ENCODE measurements at places on chromosomes 5 and 9.

GRCh38 chr9:129632460-129632859 lies 6.5 kb downstream of the NTMT1 start:
- no peak for DNase-seq

- DNase-seq: no peak
Observed at GRCh38 chr5:67941614-67942401, 273.7 kb upstream of the PIK3R1 start.

GRCh38 chr9:33032292-33032691 lies 7.2 kb downstream of the DNAJA1 start:
- DNase-seq: no peak

DNA sequence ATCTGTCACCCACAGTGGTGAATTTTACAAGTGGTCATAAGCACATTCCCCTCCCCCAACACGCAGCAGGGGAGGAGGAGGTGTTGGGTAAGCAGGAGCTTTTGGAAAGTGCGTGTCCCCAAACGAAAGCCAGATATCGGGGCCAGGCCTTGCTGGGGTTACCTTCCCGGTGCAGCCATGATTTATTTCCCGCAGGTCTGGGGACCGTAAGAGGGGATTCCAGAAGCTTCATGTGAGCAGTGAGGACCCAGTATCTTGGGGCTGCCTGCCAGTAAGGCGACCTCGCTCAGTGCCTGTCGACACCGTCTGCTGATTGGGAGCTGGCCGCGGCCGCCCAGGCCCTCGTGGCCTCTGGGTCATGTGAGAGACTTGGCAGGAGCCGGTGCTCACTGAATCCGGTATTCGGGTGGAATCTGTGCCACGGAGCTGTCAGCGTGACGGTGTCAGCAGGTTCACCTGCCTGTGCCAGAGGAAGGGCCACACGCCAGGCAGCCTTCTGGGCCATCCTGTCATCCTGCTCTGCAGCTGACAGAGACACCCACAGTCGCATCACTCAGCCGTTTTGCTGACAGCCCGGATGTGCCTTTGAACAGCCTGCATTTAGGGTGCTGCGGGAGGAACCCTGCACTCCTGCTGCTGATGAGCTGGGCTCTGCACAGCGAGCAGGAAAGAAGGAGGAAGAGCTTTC lies 37.3 kb downstream of the SEC61B start:
- DNase-seq: no peak

GRCh38 chr5:139414581-139415130 lies 10.8 kb upstream of the SPATA24 start:
- DNase-seq: no peak

DNA sequence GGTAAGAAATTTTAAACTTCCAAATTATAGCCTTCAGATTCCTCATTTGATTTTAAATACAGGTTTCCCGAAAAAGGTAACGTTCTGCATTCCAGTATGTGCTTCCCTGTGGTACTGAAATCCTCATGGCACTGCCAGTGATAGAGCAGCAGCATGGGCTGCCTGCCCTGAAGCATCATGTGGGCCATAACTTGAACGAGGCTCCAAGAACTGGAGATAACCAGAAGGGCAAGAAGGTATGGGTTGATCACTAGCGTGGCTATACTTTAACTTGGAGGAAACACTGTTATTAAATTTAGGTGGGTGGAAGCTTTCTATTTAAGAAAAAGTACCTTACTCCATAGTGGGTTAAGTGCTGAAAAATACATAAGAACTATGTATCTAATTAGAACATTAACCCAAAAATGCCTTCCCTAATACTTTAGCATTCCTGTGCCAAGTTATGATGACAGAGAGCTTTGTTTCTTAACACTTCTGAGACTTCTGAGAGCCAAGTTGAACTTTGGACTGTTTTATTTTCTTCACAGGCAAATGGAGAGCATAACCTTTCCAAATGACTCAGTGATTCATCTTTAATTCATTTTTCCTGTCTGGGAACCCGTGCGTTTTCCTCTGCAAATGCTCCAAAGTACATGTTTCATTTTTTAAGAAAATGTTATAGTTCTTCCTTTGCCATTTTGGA lies 191.5 kb upstream of the GNA14 start:
- DNase-seq: no peak

- DNase-seq: no peak
Observed at GRCh38 chr5:119343766-119344165, 12.1 kb upstream of the TNFAIP8 start.

DNA sequence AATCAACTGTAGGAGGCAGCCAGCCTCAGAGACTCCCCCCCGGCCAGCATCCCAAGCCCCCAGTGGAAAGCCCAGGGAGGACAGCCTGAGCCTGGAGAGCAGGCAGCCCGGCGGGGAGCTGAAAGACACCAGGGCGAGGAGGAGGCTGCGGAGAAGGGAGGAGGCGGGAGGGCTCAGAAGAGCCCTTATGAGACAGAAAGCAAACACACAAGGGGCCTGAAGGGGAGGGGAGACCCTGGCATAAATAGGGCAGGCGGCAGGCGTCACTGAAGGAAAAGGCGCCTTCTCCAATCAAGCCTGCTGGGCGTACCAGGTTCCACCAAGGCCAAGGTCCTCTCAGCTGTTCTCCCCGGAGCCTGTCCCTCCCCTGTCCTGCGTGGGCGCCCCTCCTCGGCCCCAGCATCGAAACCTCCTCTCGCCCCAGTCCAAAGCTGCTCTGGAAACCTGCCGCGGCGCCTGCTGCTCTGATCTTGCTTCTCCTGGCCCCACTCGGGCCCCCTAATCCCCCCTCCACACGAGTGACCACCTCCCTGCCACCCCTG lies 1.3 kb downstream of the SLC9A3 start:
- no peak for DNase-seq

GRCh38 chr5:114612406-114612805 lies 250.5 kb downstream of the KCNN2 start:
- no peak for DNase-seq

DNA sequence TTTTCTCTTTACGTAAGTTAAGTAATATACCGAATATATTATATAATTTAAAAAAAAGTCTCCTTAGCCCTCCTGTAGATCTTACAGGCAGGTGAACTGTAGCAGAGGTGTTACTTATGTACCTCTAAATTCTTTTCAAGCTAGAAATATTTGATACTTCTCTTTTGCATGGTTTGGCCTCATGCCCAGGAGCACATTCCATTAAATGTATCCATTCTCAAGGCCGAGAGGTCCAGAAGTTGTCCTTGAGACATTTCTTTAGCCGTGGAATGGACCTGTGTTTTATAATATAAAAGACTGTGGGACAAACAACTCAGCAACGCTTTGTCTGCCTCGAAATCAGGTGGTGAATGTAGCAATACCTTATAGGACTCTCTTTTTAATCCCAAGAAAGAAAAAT lies 184.5 kb downstream of the TRIO start:
- no peak for DNase-seq

DNA sequence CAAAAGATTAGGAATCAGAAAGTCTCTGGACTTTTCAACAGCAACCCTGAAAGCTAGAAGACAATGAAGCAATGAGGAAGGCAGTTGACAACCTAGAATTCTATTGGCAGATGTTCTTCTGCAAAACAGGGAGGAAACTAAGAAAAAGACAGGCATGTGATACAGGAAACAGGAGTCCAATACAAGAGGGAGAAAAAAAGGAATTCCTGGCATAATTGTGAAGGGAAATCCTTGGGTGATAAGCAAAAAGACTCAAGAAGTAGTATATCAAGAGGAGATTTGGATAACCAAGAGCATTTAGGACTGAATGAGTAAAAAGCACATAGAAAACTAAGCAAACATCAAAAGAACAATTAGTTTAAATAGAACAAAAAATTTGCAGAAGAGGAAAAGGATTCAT lies 58.6 kb downstream of the LPAR1 start:
- no peak for DNase-seq

- DNase-seq: no peak
Observed at GRCh38 chr9:71826279-71826678, 58.0 kb upstream of the CEMIP2 start.

DNA sequence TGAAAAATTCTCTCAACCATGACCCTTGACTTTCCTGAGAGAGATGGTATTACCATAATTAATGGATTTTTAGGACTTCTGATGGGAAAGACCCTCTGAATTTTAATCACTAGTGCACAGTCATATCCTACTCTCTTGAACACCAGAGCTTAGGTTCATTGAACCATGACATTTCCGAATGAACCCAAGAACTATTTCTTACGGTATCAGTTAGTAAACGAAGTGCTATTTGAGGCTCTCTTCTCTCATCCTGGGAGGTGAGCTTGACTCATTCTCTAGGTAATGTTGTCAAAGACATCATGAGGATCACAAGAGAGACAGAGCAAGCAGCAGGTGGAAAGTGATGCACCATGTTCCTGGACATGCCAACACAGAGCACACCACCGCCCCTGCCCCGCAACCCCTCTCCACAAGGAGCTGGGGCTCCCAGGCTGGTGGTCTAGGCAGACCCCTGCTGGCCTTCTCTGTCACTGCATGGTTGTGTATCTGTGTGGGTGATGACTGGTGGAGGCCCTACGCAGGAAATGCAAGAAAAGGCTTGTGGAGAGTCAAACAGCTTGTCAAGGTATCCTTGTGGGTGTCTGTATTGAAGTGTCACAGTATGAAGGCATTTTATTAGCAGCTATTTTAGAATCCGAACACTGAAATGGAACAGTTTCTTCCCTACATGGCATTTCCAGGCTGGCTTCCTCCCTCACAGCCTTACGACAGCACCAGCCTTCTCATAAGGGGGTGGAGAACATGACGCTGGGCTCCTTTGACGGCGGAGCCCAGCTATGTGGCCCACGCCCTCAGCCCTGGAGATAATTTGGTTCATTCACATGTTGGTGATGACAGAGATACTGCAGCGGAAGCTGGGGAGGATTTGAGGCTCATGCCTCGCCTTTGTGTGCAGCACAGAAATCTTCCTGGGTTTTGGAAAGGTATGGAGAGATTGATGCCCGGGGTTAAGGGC lies 297.6 kb downstream of the NTRK2 start:
- peak; percentile 14 for DNase-seq

GRCh38 chr9:86867804-86868313 lies 79.4 kb downstream of the GAS1 start:
- DNase-seq: no peak

DNA sequence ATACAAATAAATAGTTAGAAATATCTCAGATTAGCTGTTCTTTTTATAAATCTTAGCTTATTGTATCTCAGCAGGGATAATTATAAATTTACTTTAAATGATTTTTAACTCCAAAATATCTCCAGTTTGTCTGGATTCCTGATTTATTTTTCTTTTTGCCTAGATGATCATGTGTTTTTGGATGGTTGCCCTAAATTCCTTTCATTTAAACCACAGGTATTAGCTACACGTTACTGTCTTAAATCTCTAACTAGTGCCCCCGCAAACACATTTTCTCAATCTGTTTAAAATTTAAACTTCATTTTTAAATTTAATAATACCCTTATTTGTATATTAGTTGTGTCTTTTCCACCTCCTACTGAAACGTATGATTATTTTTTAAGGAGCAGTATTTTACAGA lies 5.6 kb downstream of the FER start:
- no peak for DNase-seq

GRCh38 chr5:77620405-77620804 lies 18.1 kb downstream of the OTP start:
- no peak for DNase-seq

DNA sequence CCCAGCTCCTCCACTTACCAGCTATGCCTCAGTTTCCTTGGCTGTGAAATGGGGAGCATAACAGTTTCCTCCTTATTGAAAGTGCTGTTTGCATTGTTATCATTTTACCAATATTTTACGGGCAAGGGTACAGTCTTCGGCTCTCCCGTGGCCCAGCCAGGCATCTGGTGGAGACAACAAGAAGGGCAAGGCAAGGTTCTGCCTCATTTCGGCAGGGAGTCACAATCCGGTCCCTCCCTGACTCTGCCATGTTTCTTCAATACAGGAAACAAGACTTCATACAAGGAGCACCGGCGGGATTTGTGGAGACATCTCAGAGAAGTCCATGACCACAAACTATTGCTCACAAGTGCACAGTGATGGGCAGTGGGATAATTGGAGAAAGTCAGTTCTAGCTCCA lies 174.0 kb downstream of the FGF18 start:
- DNase-seq: no peak

DNA sequence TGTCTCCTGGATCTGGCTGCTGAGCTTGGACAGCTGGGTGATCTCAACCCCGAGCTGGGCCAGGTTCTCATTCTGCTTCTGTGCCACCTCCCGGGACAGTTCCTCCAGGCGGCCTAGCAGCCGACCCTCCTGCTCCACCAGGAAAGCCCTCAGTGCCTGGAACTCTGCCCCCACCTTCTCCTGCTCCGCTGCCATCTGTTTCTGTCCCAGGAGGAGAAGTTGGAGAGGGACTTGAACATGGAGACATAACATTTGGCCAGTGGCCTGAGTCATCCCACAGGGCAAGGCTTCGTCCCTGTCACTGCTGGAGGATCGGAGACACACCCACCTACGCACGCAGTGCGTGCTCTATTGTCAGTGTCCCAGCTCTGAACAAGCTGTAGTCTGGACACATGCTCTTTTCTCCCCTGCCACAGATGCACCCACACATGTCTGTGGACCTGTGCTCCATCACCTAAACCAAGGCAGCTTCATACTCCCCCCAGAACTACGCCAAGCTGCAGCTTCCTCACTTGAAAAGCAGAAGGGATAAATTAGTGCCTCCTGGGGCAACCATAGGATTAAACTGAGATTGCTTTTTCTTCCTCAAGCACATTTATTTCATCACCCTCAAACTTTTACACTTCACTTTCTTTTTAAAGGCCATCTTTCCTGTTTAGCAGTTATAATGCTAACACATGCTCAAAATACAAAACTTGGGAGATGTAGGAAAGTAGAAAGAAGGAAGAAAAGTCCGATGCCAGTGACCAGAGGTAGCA lies 4.9 kb downstream of the TRIM7 start:
- no peak for DNase-seq

DNA sequence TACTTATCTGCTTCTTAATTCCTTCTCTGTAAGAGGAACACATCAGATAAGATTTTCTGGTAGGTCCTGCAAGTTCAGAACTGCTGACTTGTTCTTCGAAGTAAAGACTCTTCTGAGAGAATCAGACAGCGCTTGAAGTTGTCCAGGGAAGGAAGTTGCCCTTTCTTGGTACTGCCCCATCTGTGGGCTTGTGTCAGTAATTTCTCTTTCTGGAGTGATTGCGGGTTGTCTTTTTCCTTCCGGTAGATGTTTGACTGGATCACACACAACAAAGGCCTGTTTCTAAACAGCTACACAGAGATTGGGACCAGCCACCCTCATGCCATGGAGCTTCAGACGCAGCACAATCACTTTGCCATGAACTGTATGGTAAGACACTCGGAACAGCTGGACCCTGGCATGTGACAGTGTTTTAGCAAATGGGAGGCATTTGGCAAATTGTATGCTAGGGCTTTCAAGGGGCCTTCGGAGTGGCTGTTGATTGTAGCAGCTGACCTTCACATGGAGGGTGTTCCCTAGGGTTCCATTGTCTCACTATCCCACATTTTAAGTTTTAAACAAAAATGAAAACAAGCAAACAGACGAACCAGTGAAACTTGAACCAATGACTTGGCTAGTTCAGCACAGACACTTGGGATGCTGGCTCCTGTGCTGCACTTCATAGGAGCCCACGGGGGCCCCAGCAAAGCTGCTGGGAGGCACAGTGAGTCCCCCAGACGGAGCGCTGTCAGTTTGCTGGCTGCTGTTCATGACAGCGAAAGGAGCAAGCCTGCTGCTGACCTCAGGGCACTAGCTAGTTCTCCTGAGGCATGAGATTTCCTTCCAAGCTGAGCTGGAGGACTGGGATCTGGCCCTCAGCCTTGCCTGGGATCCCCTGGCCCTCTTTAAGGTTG lies 149.9 kb downstream of the TRIO start:
- DNase-seq: no peak

All from neural crest cell (in vitro differentiated cells).